NCI-H69 (cell line): ENCODE measurements at places on chromosomes 5 and 9.

GRCh38 chr5:52864884-52865283 lies 77.2 kb downstream of the ITGA1 start:
- no peak for DNase-seq

- DNase-seq: no peak
Observed at GRCh38 chr9:121318631-121319382, 50.8 kb downstream of the GSN start.

GRCh38 chr5:64570395-64570996 lies 64.7 kb downstream of the RGS7BP start:
- peak; percentile 97 for DNase-seq

- DNase-seq: no peak
Observed at GRCh38 chr5:87437724-87438123, 25.0 kb upstream of the CCNH start.

DNA sequence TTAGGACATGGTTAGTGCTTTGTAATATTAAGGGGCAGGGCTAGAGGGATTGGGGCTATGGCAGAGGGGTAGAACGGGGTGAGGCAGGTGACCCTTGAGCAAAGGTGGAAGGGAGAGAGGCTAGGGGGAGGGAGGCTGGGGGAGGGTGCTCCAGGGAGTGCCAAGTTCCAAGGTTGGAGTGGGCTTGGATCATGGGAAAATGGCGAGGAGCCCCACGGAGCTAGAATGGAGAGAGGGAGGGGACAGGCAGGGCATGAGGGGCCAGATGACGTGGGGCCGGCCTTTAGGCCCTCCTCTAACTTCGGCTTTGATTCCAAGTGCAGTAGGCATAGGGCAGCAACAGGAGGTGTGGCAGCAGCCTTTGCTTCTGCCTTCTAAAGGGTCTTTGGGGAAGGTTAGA lies 171.8 kb upstream of the PANK3 start:
- no peak for DNase-seq

GRCh38 chr9:19117039-19117716 lies 10.1 kb downstream of the PLIN2 start:
- DNase-seq: no peak

DNA sequence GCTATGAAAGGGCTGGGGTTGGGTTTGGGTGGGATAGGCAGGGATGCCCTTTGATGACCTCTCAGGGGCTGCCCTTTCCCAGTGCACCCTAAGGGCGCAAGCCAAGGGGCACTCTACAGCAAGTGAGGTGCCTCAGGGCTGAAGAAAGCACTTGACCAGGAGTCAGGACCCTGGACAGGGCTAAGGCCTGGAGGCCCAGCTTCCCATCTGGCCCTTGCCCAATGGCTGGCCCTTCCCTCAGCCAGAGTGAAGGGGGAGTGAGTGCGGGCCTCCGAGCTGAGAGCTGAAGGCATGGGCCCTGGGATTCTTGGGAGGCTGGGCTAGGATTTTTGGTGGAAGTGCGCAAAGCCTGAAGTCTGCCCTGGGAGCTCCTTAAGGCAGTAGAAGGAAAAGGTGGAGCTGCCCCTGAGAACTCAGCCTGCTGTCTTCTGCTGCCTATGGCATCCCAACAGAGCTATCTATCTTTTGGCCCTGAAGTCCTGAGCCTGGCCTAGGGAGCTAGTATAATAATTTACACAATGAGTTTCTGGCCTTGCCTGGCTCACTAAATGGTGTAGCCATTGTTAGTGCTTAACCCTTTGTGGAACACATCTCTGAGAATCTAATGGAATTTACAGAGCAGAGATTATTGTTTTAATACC lies 16.4 kb downstream of the JADE2 start:
- no peak for DNase-seq

DNA sequence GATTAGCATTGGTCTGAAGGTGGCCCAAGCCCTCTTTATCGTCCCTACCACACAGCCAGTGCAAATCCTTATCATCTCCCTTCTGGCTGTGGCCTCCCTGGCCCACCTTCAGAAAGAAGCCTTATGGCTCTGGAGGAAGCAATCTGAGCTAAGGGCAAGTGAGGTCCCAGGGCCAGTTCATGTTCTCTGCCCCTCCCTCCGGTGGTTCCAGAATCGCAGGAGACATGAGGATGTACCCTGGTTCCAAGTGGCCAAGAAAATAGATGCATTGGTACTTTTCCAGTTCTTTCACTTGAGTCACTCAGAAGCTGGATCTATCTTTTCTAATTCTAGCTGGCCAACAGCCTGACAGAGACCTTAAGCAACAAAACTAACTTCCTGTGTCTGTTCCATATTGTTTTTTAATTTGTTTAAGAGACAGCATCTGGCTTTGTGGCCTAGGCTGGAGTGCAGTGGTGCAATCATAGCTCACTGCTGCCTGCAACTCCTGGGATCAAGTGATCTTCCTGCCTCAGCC lies 60.7 kb downstream of the LHFPL2 start:
- DNase-seq: no peak

DNA sequence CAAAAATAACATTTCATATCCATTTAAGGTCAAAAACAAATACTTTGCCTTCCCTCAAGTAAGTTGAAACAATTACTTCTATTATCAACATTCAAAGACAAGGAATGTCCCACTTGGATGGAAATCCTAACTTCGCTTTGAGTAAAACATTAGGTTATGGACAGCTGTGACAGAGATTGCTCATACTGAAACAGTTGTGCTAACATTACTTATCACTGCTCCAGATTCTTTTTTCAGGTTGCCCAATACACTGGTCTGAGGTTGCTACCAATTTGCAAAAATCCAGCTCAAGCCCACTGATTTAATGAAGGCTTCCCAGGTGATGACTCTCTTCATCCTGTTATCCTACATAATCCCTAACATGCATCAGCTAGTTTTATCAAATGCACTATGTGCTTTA lies 98.3 kb downstream of the UBAP2 start:
- no peak for DNase-seq

GRCh38 chr9:112311497-112311896 lies 21.9 kb downstream of the PTBP3 start:
- peak; percentile 28 for DNase-seq

- DNase-seq: no peak
Observed at GRCh38 chr5:103452666-103453065, 109.9 kb downstream of the NUDT12 start.

GRCh38 chr9:37575001-37575400 lies 1.2 kb downstream of the FBXO10 start:
- peak; percentile 45 for DNase-seq

- no peak for DNase-seq
Observed at GRCh38 chr5:129689045-129689444, 58.8 kb upstream of the MINAR2 start.

DNA sequence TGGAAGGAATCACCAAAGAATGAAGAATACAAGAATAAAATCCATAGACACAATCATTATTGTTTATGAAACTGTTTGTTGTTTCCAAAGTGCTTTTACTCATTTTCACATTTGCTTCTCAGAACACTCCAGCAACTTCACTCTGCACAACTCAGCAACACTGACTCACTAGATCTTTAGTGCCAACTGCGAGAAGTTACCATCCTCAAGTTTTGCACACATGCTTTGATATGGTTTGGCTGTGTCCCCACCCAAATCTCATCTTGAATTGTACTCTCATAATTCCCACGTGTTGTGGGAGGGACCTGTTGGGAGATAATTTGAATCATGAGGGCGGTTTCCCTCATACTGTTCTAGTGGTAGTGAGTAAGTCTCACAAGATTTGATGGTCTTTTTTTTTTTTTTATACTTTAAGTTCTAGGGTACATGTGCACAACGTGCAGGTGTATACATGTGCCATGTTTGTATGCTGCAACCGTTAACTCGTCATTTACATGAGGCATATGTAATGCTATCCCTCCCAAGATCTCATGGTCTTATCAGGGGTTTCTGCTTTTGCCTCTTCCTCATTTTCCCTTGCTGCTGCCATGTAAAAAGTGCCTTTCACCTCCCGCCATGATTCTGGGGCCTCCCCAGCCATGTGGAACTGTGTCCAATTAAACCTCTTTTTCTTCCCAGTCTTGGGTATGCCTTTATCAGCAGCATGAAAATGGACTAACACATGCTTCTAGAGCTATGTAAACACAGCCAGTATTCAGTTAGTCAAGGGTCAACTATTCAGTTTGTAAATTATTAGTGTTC lies 36.9 kb downstream of the CLINT1 start:
- peak; percentile 37 for DNase-seq

DNA sequence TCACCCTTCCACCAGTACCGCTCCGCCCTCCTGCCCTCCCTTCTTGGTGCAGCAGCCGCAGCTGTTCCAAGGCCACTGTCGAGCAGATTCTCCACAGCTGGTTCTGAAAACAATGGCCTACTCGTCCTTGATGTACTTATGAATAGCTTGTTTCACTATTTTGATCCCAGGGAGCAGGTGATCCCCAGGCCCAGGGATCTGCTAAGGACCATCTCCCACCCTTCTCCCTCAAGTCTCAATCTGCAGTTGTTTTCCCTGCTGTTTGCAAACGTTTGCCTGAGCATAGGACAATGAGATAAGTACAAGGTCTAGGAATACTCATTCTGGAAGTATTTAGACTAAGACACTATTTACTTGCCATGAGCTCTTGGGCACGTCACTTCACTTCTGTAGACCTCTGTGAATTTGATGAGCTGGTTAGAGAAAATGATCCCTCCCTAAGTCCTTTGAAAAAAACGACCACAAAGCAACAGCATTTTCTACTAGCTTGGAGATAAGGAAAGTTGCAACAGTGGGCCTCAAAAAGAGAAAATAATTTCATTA lies 1.8 kb downstream of the LURAP1L start:
- no peak for DNase-seq

DNA sequence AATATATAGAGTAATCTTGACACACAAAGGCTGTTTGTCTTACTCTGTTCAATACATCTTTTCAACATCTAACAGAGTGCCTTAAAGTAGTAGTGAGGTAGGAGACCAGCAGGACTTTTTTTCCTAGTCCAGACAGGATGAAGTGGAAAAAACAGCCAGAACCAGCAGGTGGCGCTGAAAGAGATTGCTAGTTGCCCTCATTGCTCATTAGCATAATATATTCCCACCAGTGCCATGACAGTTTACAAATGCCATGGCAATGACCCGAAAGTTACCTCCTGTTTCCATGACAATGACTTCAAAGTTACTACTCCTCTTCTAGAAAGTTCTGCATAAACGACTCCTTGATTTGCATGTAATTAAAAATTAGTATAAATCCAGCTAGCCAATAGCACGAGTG lies 387.4 kb downstream of the ACTL7B start:
- peak; percentile 74 for DNase-seq

DNA sequence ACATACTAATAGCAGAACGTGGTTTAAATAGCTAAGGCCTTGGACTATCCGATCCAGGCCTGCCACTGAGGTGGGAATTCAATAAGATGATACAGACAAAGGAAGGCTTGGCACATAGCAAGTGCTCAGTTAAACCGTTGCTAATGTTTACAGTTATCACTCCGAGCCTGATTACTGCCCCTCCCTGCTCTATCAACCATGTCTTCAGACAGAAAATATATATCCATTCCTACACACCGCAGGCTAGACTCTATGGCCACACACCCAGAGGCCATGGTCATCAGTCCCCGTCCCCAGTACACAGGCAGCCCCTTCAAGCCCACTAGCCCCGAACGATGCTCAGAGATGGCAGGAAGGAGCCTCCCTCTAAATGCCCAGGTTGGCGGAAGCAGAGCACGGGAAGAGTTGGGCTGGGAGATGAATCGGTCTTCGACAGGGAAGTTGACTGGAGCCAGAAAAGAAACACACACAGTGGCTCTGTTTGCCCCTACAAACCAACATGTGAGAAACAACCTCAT lies 49.7 kb upstream of the STXBP1 start:
- DNase-seq: no peak

DNA sequence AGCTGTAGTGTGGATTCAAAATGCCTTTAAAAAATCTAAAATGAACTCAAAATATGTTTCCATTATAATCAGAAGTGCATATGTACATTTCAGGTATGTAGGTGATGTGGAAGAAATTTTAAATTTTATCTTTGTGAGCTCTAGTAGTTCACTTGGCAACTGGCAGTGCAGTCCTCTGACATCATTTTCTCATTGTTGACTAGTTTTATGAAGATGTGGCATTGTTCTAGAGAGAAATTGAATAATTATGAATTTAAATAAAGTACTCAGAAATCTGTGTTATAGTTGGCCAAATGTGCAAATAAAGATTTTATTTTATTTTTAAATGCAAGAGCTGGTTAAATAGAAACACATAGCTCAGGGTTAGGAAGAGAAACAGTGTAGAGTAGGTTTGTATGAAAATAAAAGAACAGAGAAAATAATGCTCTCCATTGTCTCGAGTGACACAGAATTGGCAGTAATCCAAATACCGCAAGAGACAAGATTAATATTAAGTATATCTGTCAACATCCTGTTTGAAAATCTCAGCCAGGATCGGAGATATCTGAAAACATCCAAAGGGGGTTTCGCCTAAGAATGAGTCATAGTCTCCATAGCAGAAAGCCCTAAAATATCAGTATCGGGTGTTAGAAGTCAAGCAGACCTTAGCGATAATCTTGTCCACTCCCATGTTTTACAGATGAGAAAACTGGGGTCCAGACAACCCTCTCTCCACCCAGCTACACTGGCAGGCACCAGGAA lies 189.4 kb downstream of the CCDC192 start:
- peak; percentile 65 for DNase-seq
